Diencephalon (tissue), 1 donor: ENCODE measurements at places on chromosomes 2 and 18. TPM values are rescaled to one million over a fixed set of nuclear protein-coding genes. Genes with fewer than 3 reads are reported as not detected.

Gene PRSS56
- 1.6 TPM for total RNA-seq

Gene TNFRSF11A
- 0.46 TPM for total RNA-seq

Gene ZAP70
- 1.4 TPM for total RNA-seq

Gene DCC
- total RNA-seq = 30.4 TPM

Gene BCL11A
- total RNA-seq = 71.5 TPM

Gene STK11IP
- 17.8 TPM for total RNA-seq

Gene DPP10
- 97.8 TPM for total RNA-seq
